ENCODE measurements at places on chromosomes 4 and X. TPM values are rescaled to one million over a fixed set of nuclear protein-coding genes. Genes with fewer than 3 reads are reported as not detected.

The TMSB15A gene
- not detected for total RNA-seq

The WAS gene
- total RNA-seq: 9.1 TPM

DNA sequence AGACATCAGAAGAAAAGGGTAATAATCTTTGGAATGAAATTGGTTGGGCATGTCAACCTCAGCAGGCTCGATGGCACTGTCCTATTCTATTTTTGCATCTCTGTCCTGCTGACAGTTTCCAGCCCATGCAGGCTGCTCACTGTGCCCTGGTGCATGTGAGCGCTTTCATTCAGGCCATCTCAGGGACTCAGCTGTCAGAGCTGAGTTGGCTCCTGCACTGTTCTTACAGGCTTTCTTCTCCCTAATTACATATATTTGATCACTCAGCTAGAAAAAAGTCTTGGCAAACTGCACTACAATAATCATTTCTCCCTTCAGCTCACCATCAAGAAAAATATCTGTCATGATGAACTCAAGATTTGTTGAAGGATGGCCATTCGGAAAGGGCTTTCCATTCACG, 84.7 kb downstream of the RASL11B start:
- H3K36me3 ChIP-seq: no peaks in the 10 kb centered on the region
- no peaks in the 10 kb centered on the region for H3K4me1 ChIP-seq
- no peak overlapping the region for H3K4me3 ChIP-seq

GRCh38 chr4:16652732-16653305, 245.6 kb downstream of the LDB2 start:
- H3K4me3 ChIP-seq: peak overlapping the region; percentile 42
- H3K27me3 ChIP-seq: no peaks in the 10 kb centered on the region
- no peak for DNase-seq
- peaks cover 5% of the 10 kb centered on the region for H3K4me1 ChIP-seq
- no peaks in the 10 kb centered on the region for H3K36me3 ChIP-seq

DNA sequence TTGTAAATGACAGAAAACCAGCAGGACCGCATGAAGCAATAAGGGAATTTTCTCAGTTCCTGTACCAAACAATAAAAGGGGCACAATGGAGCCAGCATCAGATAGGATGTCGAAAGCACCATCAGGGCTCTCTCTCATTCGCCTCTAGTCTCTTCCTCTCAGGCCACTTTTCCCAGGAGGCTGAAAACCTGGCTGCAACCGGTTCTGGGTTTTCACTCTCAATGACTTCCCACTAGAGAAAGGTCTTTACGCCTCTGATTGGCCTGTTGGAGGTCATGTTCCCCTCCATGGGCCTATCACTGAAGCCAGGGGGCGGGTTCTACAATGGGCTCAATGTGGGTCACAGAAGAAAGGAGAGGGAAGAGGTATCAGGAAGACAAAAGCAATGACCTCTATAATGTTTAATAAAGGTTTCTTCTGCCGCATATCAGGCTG, 29.3 kb downstream of the ZNF827 start:
- H3K4me3 ChIP-seq: no peak overlapping the region
- H3K27me3 ChIP-seq: no peaks in the 10 kb centered on the region
- no peak overlapping the region for H3K27ac ChIP-seq
- peaks cover 15% of the 10 kb centered on the region for H3K4me1 ChIP-seq

- H3K27me3 ChIP-seq: no peaks in the 10 kb centered on the region
- peak within 1 kb of the TSS; percentile 65 for H3K4me3 ChIP-seq
- H3K27ac ChIP-seq: peak within 1 kb of the TSS; percentile 41
- DNase-seq: no peak
- no peaks in the 10 kb centered on the region for H3K36me3 ChIP-seq
- peaks cover 8% of the 10 kb centered on the region for H3K4me1 ChIP-seq
These were observed at the start of gene SLC6A8 for GRCh38 chrX:153687121-153688039. Gene SLC6A8, plus strand, starts transcription at chrX:153687926. Its CDS starts 649 bp downstream, at chrX:153688575.

Measured in thoracic aorta (tissue), 2 donors.